CD4-positive, alpha-beta memory T cell (primary cell): ENCODE measurements at places on chromosomes 6 and 20.

DNA sequence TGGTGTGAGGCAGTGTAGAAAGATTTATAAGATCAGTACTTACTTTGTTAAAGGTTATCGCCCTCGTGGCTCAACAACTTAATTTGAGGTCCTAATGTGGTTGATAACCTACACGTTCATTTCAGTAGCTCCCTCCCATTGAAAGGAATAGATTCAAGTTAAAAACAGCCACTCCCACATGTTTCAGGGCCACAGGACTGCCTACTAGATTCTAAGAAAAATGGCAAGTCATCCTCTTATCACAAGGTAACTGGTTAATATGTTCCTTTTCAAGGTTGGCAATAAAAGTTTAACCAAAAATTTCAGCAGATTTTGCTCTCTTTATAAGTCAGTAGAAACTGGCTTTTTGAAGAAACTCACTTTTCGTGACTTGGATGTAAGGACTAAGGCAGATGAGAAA is 17.1 kb downstream of the GSTA2 start:
- no peak for DNase-seq

DNA sequence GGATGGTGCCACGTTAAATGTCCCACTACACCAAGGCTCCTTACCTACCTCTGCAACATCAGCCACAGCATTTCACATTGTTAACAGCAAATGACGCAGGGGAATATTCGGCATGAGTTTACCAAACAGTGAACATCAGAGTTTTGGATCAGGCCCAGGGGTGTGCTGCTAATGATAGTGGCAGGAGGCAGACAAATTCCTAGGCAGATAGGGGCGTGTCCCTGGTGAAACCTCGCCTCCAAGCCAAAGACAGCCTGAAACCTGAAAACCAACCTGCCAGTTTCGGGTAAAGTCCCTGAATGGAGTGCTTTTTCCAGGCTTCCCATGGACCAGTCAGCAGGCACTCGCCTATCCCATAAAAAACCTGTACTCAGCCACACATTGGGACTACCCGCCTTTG is 133.6 kb downstream of the SH3BGRL2 start:
- DNase-seq, result no peak

DNA sequence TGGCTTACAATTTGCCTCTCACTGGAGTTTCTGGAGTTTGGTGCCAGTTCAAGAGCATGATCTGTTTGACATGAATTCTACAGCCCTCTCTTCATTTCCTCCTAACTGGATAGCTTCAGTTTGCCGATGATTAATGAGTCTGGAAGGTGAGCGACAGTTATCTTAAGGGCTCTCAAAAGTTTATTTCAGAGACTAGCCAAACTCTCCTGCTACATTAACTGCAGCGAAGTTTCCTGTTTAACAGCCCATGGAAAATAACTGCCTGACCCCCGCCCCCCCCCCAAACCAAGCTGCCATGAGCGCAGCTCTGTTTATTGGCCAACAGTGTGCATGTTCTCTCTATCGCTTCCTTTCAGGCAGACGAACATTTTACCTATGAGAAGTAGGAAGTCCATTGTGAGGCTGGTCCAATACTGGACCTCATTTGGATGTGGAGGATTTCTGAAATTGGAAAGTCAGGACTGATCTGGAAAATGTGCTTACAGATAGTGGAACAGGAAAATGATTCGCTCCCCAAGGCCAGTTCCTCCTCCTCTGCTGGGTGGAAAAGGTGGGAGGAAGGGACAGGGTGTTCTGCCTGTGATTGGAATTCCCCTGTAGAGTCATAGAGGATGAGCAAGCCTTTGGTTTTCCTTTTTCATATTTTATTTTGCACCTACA is 522.2 kb upstream of the JAG1 start:
- no peak for DNase-seq

DNA sequence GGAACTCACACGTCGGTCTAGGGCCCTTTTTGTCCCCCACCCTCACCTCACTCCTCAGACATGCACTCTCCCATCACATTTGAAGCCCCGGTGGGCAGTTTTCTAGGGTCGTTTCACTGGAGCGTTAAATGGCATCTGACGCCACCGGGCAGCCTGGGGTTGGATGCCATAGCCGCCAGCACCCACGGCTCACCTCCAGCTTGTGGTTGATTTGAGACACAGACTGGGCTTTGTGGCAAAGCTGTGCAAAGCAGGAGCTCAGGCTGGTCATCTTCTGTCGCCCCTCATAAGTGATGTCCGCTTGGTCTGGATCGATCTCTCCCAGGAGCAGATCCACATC is 530 bp downstream of the GOPC start:
- DNase-seq, result no peak

GRCh38 chr20:53278555-53278954 is 306.4 kb downstream of the TSHZ2 start:
- DNase-seq, result no peak

DNA sequence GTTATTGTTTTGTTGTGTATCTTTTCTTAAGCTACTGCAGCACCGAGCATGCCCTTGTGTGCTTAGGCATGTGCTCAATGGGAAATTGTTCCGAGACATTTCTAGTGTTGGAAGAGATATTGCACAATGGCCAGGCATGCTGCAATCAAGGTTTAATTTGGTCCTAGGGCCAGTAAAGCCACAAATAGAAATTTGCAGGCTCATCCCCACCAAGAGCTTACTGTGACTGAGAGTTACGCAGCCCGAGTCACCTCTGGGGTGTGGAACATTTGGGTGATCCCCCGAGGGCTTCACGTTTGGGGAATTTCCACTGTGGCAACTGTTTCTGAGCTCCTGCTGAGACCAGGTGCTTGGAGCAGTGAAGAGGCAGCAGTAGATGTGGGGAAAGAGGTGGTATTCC is 65.8 kb downstream of the ADTRP start:
- no peak for DNase-seq

GRCh38 chr20:8342391-8342790 is 210.3 kb downstream of the PLCB1 start:
- no peak for DNase-seq

DNA sequence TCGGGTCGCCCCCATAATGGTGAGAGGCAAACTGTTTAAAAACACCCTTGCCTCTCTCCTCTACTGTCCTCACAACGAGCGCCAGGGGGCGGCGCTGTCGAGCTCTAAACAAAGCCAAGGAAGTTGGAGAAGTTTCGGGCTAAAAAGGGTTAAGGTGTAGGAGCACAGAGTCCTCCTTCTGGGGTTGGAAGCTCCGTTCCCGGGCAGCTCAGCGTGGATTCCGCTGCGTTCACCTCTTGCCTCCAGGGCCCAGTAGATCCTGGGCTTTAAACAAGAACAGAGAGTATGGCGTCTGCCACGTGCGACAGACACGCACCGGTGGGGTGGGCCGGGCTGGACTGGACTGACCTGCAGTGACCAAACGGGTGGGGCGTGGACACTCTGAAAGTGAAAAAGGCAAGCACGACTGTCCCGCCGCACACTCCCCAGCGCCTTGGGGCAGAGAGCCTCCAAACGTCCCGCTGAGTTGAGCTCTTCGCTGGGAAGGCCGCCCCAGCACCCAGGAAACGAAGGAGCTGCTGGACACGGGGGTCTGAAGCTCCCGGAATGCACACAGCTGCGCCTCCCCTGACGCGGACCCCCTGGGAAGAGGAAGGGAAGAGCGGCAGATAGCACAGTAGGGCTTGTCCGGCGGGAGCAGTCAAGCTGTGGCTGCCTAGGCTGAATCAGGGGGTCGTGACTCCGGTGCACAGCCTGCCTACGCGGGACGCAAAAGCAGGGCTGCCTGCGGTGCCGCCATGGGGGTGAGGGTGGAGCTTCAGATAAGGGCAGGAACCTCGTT is 1.6 kb upstream of the THBD start:
- no peak for DNase-seq

- DNase-seq, result no peak
These were observed 609.3 kb upstream of the ADGRB3 start for GRCh38 chr6:68025764-68026163.

DNA sequence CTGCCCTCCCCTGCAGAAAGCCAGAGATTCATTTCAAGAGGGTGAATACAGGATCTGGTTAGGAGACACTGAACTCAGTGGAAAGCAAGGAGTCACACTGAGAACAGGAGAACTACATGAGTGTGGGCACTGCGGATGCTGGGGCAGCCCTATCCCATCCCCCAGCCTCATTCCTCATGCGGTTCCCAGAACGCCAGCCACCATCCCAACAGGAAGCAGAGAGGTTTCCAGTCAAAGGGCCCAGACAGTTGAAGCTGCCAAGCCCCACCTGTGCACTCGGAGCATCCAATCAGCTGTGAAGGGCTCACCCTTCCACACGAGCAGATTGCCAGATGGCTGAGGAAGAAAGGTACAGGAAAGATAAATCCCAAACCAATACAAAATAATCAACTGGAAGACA is 50.7 kb upstream of the PRND start:
- DNase-seq, result no peak

GRCh38 chr6:291204-291696 is 1.0 kb upstream of the DUSP22 start:
- DNase-seq, result no peak
